ENCODE measurements at places on chromosomes 6 and 20. TPM values are rescaled to one million over a fixed set of nuclear protein-coding genes. Genes with fewer than 3 reads are reported as not detected.

Gene ECI2
- total RNA-seq, result 13.4 TPM

Gene PTK6
- 0.16 TPM for total RNA-seq

Gene F13A1
- not detected for total RNA-seq

Gene CCHCR1
- total RNA-seq, result 51.3 TPM

Gene CLPSL2
- not detected for total RNA-seq

Gene TNF
- total RNA-seq, result 430 TPM

Gene CCM2L
- not detected for total RNA-seq

Gene PRL
- not detected for total RNA-seq

DNA sequence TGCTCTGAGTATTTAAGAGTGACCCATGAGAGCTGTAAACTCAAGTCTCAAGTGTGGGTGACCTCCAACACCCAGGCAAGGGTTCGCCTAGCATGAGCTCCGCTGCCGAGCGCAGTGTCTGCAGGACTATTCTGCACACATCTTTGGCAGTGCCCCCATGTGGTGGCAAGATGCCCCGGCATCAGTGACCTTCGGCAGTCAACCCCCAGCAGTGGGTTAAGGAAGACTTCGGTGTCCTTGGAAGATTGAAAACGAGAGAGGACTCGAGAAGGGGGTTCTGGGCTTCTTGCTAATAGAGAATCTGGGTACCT lies 43.1 kb downstream of the RBM38 start:
- peaks cover 3% of the 10 kb centered on the region for H3K27me3 ChIP-seq
- H3K4me1 ChIP-seq, result peaks cover 49% of the 10 kb centered on the region
- H3K36me3 ChIP-seq, result peaks cover 4% of the 10 kb centered on the region
- H3K4me3 ChIP-seq, result no peak overlapping the region
- H3K27ac ChIP-seq, result no peak overlapping the region

DNA sequence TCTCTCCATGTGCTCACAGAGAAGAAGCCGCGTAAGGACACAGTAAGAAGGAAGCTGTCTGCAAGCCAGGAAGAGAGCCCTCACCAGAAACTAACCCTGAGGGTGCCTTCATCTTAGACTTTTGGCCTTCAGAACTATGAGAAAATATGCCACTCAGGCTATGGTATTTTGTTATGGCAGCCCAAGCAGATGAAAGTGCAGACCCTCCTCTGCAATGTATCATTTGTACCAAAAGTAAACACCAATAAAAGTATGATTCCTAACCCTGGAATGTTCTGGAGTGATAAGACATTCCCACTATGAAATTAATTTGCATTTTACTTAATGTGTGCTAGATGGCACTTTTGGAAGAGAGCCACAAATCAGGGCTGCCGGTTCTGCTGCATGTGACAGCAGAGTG lies 594.3 kb downstream of the UTRN start:
- DNase-seq, result no peak
- H3K36me3 ChIP-seq, result no peaks in the 10 kb centered on the region
- no peaks in the 10 kb centered on the region for H3K4me1 ChIP-seq
- no peak overlapping the region for H3K27ac ChIP-seq

- peaks cover 2% of the 10 kb centered on the region for H3K27me3 ChIP-seq
- peak overlapping the region; percentile 96 for H3K27ac ChIP-seq
- peak overlapping the region; percentile 25 for H3K4me3 ChIP-seq
- H3K36me3 ChIP-seq, result no peaks in the 10 kb centered on the region
These were observed 28.7 kb downstream of the SGK1 start for GRCh38 chr6:134289204-134289575.

- H3K4me3 ChIP-seq, result no peak overlapping the region
- DNase-seq, result no peak
- H3K27me3 ChIP-seq, result peaks cover 3% of the 10 kb centered on the region
- H3K4me1 ChIP-seq, result no peaks in the 10 kb centered on the region
- no peaks in the 10 kb centered on the region for H3K36me3 ChIP-seq
These were observed 37.8 kb downstream of the CENPW start for GRCh38 chr6:126377594-126378153.

DNA sequence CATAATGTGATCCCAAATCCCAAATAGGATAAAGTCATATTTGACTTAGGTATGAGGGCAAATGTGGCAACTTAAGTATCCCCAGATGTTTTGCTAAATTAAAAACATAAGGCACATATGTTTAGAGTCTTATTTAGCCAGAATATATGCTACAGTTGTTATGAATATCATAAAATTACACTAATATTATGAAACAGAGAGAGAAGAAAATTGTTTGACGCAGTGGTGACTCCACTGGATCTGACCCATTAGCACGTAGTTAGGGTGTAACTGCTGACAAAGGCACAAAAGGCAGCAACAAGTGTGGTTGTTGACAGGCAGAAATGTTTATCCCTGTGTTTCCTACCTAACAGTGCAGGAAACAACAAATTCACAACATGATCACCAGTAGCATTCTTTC lies 152.4 kb upstream of the THBS2 start:
- H3K4me1 ChIP-seq, result no peaks in the 10 kb centered on the region
- no peaks in the 10 kb centered on the region for H3K27me3 ChIP-seq
- no peak for DNase-seq
- no peak overlapping the region for H3K4me3 ChIP-seq

DNA sequence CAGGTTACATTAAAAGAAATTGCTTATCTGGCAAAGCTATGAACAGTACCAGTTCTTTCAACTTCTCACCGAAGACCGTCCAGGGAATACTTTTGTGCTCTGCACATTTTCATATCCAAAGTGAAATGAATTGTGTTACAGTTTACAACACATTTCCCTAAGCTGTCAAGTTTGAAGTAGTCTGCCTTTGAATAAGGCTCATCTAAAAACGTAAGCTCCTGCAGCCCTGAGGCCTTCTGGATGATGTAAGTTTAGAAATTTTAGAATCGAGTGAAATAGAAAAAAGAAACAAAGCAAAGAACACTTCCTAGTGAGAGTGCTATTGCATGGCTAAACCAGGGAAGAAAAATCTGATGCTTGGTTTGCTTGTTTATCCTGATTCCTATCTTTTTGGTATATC lies 653.8 kb downstream of the MMUT start:
- DNase-seq, result no peak
- H3K36me3 ChIP-seq, result no peaks in the 10 kb centered on the region
- no peak overlapping the region for H3K27ac ChIP-seq
- H3K4me3 ChIP-seq, result no peak overlapping the region
- H3K27me3 ChIP-seq, result no peaks in the 10 kb centered on the region

- H3K27ac ChIP-seq, result no peak overlapping the region
- H3K36me3 ChIP-seq, result peaks cover 22% of the 10 kb centered on the region
- peaks cover 36% of the 10 kb centered on the region for H3K27me3 ChIP-seq
- H3K4me1 ChIP-seq, result peaks cover 37% of the 10 kb centered on the region
- no peak overlapping the region for H3K4me3 ChIP-seq
These were observed 28.2 kb downstream of the SLC12A5 start for GRCh38 chr20:46056970-46057855.

GRCh38 chr6:132812756-132813172 lies 1.6 kb upstream of the RPS12 start:
- DNase-seq, result no peak
- H3K4me3 ChIP-seq, result peak overlapping the region; percentile 89
- peaks cover 20% of the 10 kb centered on the region for H3K27me3 ChIP-seq
- peaks cover 34% of the 10 kb centered on the region for H3K36me3 ChIP-seq

- H3K4me1 ChIP-seq, result no peaks in the 10 kb centered on the region
- H3K36me3 ChIP-seq, result peaks cover 23% of the 10 kb centered on the region
- no peaks in the 10 kb centered on the region for H3K27me3 ChIP-seq
- no peak for DNase-seq
- H3K27ac ChIP-seq, result no peak overlapping the region
These were observed 45.9 kb upstream of the CSE1L start for GRCh38 chr20:48999890-49000870.

GRCh38 chr6:168162366-168162765 lies 83.4 kb upstream of the FRMD1 start:
- no peak overlapping the region for H3K4me3 ChIP-seq
- peaks cover 6% of the 10 kb centered on the region for H3K27me3 ChIP-seq
- DNase-seq, result no peak
- no peak overlapping the region for H3K27ac ChIP-seq

- no peaks in the 10 kb centered on the region for H3K27me3 ChIP-seq
- no peak for DNase-seq
- H3K27ac ChIP-seq, result no peak overlapping the region
- peaks cover 60% of the 10 kb centered on the region for H3K4me1 ChIP-seq
These were observed 13.9 kb downstream of the MYB start for GRCh38 chr6:135195041-135195440.

GRCh38 chr6:138970856-138971425 lies 17.1 kb downstream of the REPS1 start:
- no peak overlapping the region for H3K4me3 ChIP-seq
- H3K27ac ChIP-seq, result no peak overlapping the region
- peaks cover 6% of the 10 kb centered on the region for H3K36me3 ChIP-seq
- DNase-seq, result no peak
- no peaks in the 10 kb centered on the region for H3K27me3 ChIP-seq

- H3K27ac ChIP-seq, result no peak overlapping the region
- no peaks in the 10 kb centered on the region for H3K4me1 ChIP-seq
- no peaks in the 10 kb centered on the region for H3K27me3 ChIP-seq
- DNase-seq, result no peak
These were observed 211.5 kb upstream of the FOXA2 start for GRCh38 chr20:22795871-22796270.

DNA sequence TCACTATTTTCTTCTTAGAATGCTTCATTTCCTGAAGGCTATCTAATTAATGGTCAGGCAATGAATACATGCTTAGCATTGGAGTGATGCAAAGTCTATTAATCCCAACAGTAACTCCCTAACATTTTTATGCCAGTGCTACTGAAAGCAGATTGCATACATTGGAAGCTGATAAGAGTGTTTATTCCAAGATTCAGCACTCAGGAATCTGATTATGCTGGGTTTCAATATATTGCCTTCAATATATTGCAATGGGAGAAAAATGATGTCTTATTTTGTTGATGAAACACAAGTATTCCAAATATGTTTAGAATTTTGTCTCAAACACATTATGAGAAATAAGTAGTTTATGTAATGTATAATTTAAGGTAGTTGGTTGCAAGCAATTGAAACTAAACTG lies 26.7 kb upstream of the TRDN start:
- H3K27ac ChIP-seq, result no peak overlapping the region
- no peaks in the 10 kb centered on the region for H3K36me3 ChIP-seq
- no peaks in the 10 kb centered on the region for H3K4me1 ChIP-seq
- DNase-seq, result no peak

- no peak overlapping the region for H3K27ac ChIP-seq
- no peaks in the 10 kb centered on the region for H3K36me3 ChIP-seq
- no peak overlapping the region for H3K4me3 ChIP-seq
These were observed 39.1 kb downstream of the MDFI start for GRCh38 chr6:41677124-41677921.

GRCh38 chr20:21944227-21944626 lies 238.8 kb downstream of the PAX1 start:
- no peaks in the 10 kb centered on the region for H3K4me1 ChIP-seq
- no peak overlapping the region for H3K27ac ChIP-seq
- no peaks in the 10 kb centered on the region for H3K36me3 ChIP-seq
- H3K27me3 ChIP-seq, result no peaks in the 10 kb centered on the region
- DNase-seq, result no peak
- H3K4me3 ChIP-seq, result no peak overlapping the region

GRCh38 chr6:75613056-75613501 lies 11.4 kb downstream of the SENP6 start:
- DNase-seq, result no peak
- peaks cover 22% of the 10 kb centered on the region for H3K36me3 ChIP-seq
- H3K4me1 ChIP-seq, result peaks cover 68% of the 10 kb centered on the region
- H3K27ac ChIP-seq, result no peak overlapping the region
- H3K27me3 ChIP-seq, result no peaks in the 10 kb centered on the region

GRCh38 chr20:34089655-34090345 lies 22.2 kb downstream of the EIF2S2 start:
- peaks cover 9% of the 10 kb centered on the region for H3K4me1 ChIP-seq
- no peak overlapping the region for H3K27ac ChIP-seq
- no peaks in the 10 kb centered on the region for H3K27me3 ChIP-seq
- DNase-seq, result no peak
- H3K4me3 ChIP-seq, result no peak overlapping the region

- H3K36me3 ChIP-seq, result peaks cover 44% of the 10 kb centered on the region
- peak; percentile 14 for DNase-seq
- H3K27ac ChIP-seq, result peak overlapping the region; percentile 93
These were observed 235.0 kb downstream of the GMPR start for GRCh38 chr6:16473184-16473907.

- peak overlapping the region; percentile 85 for H3K4me3 ChIP-seq
- H3K27me3 ChIP-seq, result peaks cover 2% of the 10 kb centered on the region
- H3K36me3 ChIP-seq, result no peaks in the 10 kb centered on the region
- DNase-seq, result no peak
These were observed 59.6 kb upstream of the HFE start for GRCh38 chr6:26027491-26028211.

- no peak overlapping the region for H3K27ac ChIP-seq
- H3K4me1 ChIP-seq, result peaks cover 23% of the 10 kb centered on the region
- no peaks in the 10 kb centered on the region for H3K27me3 ChIP-seq
- peaks cover 9% of the 10 kb centered on the region for H3K36me3 ChIP-seq
- H3K4me3 ChIP-seq, result no peak overlapping the region
- no peak for DNase-seq
These were observed 655.7 kb upstream of the HS3ST5 start for GRCh38 chr6:114998492-114998891.

- H3K36me3 ChIP-seq, result no peaks in the 10 kb centered on the region
- no peaks in the 10 kb centered on the region for H3K4me1 ChIP-seq
- H3K4me3 ChIP-seq, result no peak overlapping the region
- H3K27ac ChIP-seq, result no peak overlapping the region
- no peak for DNase-seq
These were observed 12.4 kb downstream of the SLC22A23 start for GRCh38 chr6:3444276-3445088.

GRCh38 chr6:130846501-130846900 lies 19.3 kb downstream of the SMLR1 start:
- H3K36me3 ChIP-seq, result no peaks in the 10 kb centered on the region
- H3K27ac ChIP-seq, result no peak overlapping the region
- DNase-seq, result no peak
- no peak overlapping the region for H3K4me3 ChIP-seq

- DNase-seq, result no peak
- no peaks in the 10 kb centered on the region for H3K36me3 ChIP-seq
- peaks cover 60% of the 10 kb centered on the region for H3K27me3 ChIP-seq
- H3K4me3 ChIP-seq, result peak overlapping the region; percentile 91
These were observed 967 bp downstream of the SMPDL3A start for GRCh38 chr6:122790028-122790422.

- no peak for DNase-seq
- no peak overlapping the region for H3K27ac ChIP-seq
- peaks cover 26% of the 10 kb centered on the region for H3K36me3 ChIP-seq
- peaks cover 7% of the 10 kb centered on the region for H3K27me3 ChIP-seq
- peaks cover 8% of the 10 kb centered on the region for H3K4me1 ChIP-seq
- H3K4me3 ChIP-seq, result no peak overlapping the region
These were observed 4.0 kb upstream of the NNAT start for GRCh38 chr20:37516811-37517750.

GRCh38 chr6:158560836-158561320 lies 987 bp downstream of the TMEM181 start:
- no peak for DNase-seq
- H3K36me3 ChIP-seq, result peaks cover 8% of the 10 kb centered on the region
- peaks cover 36% of the 10 kb centered on the region for H3K4me1 ChIP-seq
- H3K27me3 ChIP-seq, result peaks cover 3% of the 10 kb centered on the region
- peak overlapping the region; percentile 97 for H3K4me3 ChIP-seq
